GM12892 (cell line): ENCODE measurements at places on chromosomes 11 and 22.

DNA sequence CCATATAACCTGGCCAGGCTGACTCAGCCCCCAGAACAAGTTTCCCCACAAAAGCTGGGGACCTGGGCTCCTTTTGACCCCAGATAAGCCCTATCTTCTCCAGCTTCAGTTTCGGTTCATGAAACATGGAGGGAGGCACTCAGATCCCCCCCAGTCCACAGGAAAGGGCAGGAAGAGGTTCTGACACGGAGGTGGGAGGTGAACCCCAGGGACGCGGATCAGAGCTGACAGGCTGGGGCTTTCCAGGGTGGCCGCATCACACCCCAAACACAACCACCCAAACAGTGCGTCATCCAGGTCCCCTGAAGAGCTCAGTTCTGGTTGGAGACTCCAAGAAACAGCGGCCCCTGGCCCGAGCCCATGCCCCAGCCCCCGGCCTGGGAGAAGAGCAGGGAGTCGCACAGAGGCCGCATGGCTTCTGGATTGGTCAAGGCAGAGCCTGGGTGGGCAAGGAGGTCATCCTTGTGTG is 44.3 kb upstream of the A4GALT start:
- no peak for DNase-seq

DNA sequence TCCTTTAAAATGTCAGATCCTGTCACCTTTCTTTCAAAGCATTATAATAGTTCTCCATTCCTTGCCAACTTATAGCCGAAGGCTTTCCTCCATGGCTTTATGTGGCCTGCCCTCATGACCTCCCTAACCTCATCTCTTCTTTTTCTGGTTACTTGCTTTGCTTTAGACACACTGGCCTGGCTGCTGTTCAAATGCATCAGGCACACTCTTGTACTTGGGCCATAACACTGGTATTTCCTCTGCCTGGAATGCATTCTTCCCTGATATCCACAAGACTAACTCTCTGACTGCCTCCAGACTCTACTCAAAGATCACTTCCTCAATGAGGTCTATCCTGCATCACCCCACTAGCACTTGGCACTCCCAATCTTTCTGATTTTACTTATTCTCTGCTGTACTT is 710.3 kb downstream of the KCNA4 start:
- no peak for DNase-seq

DNA sequence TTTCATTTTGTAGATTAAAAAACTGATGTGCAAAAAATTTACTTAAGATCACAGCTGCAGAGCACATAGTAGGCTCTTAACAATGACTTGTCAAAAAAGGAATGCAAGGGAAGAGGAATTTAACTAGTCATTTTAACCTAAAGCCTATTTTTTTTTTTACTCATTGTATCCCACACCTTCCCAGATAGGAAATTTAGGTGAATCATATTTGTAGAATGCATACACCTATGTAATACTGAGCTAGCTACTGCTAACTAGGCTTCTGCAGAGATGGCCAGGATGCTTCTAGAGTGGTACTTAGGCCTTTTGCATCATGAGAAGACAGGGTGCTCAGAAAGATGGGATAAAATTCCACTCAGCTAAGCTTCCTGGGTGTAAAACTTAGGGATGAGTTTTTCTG is 387.3 kb downstream of the AASDHPPT start:
- no peak for DNase-seq

GRCh38 chr11:110829873-110830272 is 117.6 kb upstream of the ARHGAP20 start:
- DNase-seq, result no peak

DNA sequence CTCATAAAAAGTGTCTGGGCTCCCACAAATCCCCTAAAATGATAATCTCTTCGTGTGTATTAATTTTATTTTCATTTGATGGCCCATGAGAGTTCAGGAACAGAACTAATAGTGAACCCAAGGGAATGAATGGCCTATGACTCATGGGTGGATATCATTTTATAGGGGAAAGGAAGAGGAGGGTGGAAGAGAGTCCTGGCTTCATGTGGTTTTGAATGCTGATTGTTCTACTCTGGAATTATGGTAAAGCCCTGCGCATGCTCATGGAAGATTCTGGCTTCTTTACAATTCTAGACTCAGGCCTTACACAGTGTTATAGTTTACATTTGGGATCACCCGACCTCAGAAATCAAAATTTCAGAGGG is 35.2 kb downstream of the MAML2 start:
- DNase-seq, result no peak

DNA sequence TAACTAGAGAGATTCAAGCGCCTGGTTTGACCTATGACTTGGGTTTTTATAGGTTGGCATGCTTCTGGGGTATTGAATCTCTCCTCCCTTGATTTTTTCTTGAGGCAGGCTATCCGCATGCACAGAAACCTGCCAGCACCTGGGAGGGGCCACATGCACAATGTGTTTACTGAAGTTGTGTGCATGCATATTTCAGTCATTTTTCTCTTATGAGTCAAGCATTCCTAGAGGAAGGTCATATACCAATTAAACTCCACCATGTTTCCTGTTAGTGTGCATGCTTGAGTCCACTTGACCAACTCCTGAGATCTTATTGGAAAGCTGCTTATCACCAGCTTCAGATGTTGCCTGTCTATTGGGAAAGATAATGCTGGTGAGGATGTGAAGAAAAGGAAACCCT is 1718.4 kb downstream of the LRRC4C start:
- no peak for DNase-seq

- DNase-seq, result no peak
These were observed 240.7 kb upstream of the B3GAT1 start for GRCh38 chr11:134652586-134653255.

DNA sequence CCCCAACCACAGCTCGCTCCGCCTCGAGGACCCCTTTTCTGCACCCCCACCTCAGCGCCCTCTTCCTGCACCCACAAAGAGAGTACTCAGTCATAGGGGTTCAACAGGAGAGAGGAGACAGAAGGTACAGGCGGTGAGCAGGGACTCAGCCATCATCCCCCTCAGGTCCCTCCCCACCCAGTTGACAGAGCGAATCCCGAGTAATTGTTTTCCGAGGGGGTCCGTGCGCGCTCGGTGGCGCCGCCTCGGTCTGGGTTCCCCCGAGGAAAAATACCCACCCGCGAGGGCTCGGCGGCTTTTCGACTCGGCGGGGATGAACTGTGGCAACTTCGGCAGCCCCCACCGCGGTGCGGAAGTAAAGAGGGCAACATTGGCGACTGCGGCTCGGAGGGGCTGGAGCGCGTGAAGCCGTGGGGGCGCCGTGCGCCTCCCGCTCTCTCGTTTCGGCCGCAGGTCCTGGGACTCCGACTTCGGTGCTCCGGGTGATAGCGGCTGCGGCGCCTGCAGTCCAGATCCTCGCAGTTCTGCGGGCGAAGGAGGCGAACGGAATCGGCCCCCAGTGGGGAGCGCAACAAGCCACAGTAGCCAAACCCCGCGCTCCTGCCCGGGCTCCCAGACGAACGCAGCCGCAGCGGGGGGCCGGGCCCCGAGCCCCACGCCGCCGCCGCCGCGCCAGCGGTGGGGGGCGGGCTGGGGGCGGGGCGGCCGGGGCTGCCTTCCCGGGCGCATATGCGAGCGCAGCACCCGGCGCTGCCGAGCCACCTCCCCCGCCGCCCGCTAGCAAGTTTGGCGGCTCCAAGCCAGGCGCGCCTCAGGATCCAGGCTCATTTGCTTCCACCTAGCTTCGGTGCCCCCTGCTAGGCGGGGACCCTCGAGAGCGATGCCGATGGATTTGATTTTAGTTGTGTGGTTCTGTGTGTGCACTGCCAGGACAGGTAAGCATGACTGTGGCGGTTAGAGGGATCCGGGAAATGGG is at the start of gene NELL1:
TSS of gene NELL1 (plus strand) at position 743 of the 976 bp plus-strand sequence.
- DNase-seq, result no peak

DNA sequence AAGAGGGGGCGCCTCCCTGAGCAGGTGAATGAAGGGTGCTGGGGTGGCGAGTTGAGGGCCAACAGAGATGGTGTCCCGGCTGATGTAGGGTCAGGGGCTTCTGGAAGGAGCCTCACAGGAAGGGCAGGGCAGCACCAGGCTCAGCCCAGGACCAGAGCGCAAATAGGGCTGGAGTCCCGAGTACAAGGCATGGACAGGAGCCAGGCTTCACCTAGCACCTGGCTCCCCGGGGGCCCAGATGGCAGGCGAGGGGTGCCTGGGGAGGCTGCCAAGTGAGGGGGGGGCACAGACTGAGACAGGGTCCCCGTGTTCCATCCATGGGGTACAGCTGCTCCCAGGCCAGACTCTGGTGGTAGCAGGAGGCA is 105.8 kb downstream of the KCNQ1 start:
- DNase-seq, result no peak

DNA sequence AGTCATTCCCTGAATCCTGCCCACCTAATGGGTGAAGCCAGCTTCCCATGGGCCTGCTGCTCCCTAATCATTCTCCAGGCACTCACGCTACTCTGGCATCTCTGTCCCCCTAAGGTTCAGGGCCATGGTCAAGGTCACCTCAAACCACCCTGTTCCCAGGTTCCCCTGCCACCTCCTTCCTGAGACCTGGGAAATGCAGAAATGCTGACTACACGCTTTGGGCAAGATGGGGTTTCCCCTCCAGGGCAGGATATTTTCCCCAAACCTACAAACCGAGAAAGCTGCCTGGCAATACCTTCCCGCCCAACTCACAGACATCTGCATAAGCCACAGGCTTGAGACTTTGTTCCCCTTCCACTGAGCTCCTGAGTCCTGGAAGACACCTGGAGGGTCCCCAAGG is 97.6 kb downstream of the FEZ1 start:
- DNase-seq, result no peak

GRCh38 chr11:66349084-66349386 is 1.6 kb upstream of the B4GAT1 start:
- no peak for DNase-seq

GRCh38 chr11:98136357-98136756 is 884.4 kb upstream of the CNTN5 start:
- DNase-seq, result no peak

DNA sequence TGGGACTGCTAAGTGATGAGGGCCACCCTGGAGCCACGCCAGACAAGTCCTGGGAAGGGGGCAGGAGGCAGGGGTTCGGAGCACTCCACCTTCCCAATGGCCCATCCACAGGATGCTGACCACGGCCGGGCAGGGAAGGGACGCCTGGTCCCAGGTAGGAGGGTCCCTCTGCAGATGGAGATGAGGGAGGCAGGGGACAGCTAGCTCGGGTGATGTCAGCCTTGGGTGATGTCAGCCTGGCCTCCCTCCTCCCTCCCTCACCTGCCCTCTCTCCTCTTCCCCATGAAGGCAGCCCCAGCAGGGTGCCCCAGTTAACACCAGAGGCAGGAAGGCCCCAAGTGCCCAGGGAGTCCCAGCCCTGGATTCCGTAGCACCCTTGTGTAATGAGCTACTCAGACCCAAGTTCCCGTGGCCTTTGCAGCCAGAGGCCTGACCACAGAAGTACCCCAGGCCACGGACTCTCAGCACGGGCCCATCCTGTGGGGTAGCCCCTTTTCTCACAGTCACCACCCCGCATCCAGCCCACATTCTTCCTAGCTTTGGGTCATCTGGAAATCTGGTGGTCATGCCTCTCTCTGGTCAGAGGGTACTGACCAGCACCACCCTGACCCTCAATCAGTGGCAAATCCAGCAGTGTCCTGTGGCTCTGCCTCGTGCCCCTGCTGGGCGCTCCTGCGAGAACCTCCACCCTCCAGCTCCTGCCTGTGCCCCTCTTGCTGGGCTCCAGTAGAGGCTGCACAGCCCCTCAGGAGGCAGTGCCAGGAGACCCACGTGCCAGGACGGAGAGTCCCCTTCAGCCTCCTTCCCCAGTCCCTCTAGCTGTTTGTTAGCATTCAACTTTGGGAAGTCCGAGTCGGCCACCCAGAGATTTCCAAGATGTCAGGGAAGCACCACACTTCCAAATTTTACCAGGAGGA is 47.4 kb downstream of the SHANK2 start:
- DNase-seq, result no peak

DNA sequence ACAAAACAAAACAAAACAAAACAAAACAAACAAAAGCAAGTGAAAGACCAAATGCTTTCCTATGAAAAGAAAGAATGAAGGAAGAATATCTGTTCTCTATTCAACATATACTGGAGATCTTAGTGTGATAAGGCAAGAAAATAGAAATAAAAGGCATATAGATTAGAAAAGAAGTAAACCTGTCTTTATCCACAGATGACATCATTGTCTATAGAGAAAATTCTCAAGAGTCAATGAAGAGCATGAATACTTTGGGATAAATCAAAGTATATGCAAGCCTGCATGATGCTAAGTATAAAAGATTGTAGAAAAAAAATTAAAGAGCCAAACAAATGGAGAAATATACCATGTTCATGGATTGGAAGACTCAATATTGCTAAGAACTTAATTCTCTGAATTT is 17.6 kb downstream of the C2CD3 start:
- no peak for DNase-seq

DNA sequence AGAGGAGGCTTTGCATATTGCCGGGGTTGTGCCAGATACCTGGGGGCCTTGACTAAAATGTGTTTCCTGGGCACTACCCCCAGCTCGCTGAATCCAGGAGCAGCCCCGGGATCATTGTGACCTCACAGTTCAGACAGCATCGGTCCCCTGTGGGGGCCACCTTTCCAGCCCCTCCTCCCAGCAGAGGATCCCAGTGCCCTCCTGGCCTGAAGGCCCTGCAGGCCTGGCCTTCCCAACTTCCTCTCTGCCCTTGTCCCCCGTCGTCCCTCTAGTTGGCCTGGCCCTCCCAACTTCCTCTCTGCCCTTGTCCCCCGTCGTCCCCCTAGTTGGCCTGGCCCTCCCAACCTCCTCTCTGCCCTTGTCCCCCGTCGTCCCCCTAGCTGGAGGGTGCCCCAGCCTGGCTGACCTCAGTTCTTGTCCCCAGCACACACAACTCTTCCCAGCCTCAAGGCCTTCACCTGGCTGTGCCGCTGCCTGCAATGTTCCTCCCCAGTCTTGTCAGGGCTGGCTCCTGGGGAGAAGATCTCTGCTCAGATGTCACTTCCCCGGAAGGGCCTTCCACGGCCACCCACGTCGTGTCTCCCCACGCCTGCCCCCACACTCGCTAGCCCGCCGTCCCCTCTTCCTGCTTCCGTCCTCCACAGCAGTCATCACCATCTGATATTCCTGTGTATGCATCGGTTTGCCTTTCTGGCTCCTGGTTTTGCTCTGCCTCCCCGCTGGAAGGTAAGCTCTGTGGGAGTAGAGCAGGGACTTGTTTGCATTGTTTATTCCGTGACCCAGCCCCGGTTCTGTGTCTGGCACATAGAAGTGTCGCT is 12.6 kb upstream of the ANO1 start:
- DNase-seq, result no peak

- no peak for DNase-seq
These were observed 375 bp downstream of the BSCL2 start for GRCh38 chr11:62706850-62707247.

- DNase-seq, result no peak
These were observed 63.1 kb downstream of the DHCR7 start for GRCh38 chr11:71385091-71385490.

DNA sequence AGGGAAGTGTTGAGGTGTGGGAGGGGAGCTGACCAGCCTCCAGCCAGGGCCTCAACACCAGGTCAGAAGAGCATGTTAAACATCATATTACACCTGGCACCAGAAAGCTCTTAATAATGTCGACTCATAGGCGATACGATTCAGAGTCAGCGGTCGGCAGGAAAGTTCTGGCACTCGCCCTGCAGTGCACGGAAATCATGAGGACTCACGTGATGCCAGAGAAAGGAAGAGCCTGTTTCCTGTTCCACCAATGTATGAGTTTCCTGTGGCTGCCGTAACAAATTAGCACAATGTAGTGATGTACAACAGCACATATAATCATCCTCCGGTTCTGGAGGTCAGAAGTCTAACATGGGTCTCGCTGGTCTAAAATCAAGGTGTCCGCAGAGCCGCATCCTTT is 198.8 kb downstream of the BARX2 start:
- DNase-seq, result no peak
